ENCODE measurements at places on chromosomes 2 and 18. TPM values are rescaled to one million over a fixed set of nuclear protein-coding genes. Genes with fewer than 3 reads are reported as not detected.

PRKAG3 gene
- total RNA-seq = not detected

ICOS gene
- total RNA-seq = not detected

EVX2 gene
- not detected for total RNA-seq

TMEM200C gene
- total RNA-seq = not detected

CCDC141 gene
- total RNA-seq = 0.07 TPM

HNRNPLL gene
- total RNA-seq = 47.9 TPM

EGR4 gene
- total RNA-seq = not detected

TDRD15 gene
- not detected for total RNA-seq

RAX gene
- not detected for total RNA-seq

TUBA3E gene
- not detected for total RNA-seq

MYO3B gene
- not detected for total RNA-seq

EFR3B gene
- total RNA-seq = not detected

ZNF892 gene
- total RNA-seq = 4.6 TPM

FAM124B gene
- not detected for total RNA-seq

CDK15 gene
- not detected for total RNA-seq

PIK3C3 gene
- 22.3 TPM for total RNA-seq

DLGAP1 gene
- total RNA-seq = not detected

OSBPL1A gene
- 0.65 TPM for total RNA-seq

DSG4 gene
- total RNA-seq = not detected

GPAT2 gene
- total RNA-seq = not detected

UGT1A10 gene
- total RNA-seq = not detected

SPP2 gene
- not detected for total RNA-seq

TCF23 gene
- total RNA-seq = not detected

DSC2 gene
- total RNA-seq = not detected

EVA1A gene
- not detected for total RNA-seq

CD226 gene
- total RNA-seq = not detected

COL4A4 gene
- total RNA-seq = 7.0 TPM

HS6ST1 gene
- total RNA-seq = 13.6 TPM

TUBB6 gene
- total RNA-seq = not detected

NUP35 gene
- total RNA-seq = 37.3 TPM

BCL11A gene
- 167 TPM for total RNA-seq

FEV gene
- not detected for total RNA-seq

ZNF804A gene
- 14.3 TPM for total RNA-seq

HNRNPA3 gene
- total RNA-seq = 450 TPM

E2F6 gene
- 11.7 TPM for total RNA-seq

LRRTM1 gene
- total RNA-seq = not detected

TGFA gene
- not detected for total RNA-seq

CIB4 gene
- not detected for total RNA-seq

C1QL2 gene
- total RNA-seq = not detected

C1GALT1C1L gene
- not detected for total RNA-seq

SLC11A1 gene
- 0.78 TPM for total RNA-seq

ASB3 gene
- total RNA-seq = 32.1 TPM

DSG2 gene
- total RNA-seq = not detected

ANKRD30B gene
- not detected for total RNA-seq

SPATS2L gene
- total RNA-seq = 3.1 TPM

AGPS gene
- 9.6 TPM for total RNA-seq

LIMS3 gene
- total RNA-seq = 1.9 TPM

MAP3K2 gene
- total RNA-seq = 55.9 TPM

IHH gene
- total RNA-seq = not detected

HOXD12 gene
- total RNA-seq = 0.25 TPM
